ENCODE measurements at places on chromosomes 4 and X.
A peak's percentile ranks its signal among the peaks of the same experiment; 100 is the strongest.

DNA sequence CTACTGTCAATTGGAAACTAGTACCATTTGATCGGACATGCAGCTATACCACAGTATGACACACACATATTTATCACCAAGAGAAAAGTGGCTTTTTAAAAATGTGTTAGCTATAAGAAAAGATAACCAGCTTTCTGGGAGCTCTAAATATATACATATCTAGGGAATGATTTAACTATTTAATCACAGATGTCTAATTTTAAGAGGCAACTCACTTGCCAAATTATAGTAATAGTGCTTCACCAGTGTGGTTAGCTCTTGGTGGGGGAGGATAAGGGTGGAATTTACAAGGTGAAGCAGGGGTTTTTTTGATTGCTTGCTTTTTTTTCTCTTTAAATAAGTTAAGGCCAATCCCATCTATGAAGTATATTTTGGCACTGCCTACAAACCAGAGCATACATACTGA, 547.7 kb upstream of the DIPK2B start:
- DNase-seq, result no peak

DNA sequence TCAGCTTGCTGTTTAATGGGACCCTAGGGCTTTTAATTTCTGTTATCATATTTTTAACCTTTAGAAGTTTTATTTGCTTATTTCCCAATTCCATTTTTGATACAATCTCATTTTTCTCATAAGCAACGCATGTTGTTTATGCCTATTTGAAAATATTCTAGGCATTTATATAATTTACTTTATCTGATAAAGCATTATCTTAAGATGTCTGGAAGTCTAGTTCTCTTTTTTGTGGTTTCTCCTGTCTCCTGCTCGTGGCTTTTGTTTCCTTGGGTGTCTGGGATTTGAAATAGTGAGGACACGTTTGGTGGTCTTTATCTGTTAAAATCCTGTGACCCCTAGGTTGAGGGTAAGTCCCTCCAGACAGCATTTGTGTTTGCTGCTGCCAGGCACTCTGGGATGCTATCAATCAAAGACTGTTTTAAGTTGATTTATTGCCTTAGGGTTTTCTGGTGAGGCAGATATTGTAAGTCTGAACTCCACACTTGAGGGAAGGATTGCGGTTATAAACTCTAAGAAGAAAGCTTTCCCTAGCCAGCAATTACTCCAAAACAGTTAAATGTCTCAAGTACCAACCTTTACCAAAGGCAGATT, 208.0 kb downstream of the PRDM5 start:
- no peak for DNase-seq

GRCh38 chr4:76681996-76682395, 215.9 kb downstream of the SOWAHB start:
- DNase-seq, result no peak

- no peak for DNase-seq
Observed at GRCh38 chrX:129445436-129445835, 77.9 kb downstream of the SMARCA1 start.

DNA sequence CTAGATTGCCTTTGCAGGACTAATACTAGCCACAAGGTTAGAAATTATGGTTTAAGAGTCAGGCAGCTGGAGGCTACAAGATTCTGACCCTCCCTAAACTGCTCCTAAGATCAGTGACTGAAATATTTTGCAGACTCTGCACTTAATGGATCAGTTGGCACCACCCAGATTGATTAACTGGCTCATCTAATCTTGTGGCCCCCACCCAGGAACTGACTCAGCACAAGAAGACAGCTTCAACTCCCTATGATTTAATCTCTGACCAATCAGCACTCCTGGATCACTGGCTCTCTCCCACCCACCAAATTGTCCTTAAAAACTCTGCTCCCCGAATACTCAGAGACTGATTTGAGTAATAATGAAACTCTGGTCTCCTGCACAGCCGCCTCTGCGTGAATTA, 145.4 kb upstream of the LCORL start:
- no peak for DNase-seq

GRCh38 chrX:72216973-72217372, 21.9 kb downstream of the ERCC6L start:
- DNase-seq, result no peak

DNA sequence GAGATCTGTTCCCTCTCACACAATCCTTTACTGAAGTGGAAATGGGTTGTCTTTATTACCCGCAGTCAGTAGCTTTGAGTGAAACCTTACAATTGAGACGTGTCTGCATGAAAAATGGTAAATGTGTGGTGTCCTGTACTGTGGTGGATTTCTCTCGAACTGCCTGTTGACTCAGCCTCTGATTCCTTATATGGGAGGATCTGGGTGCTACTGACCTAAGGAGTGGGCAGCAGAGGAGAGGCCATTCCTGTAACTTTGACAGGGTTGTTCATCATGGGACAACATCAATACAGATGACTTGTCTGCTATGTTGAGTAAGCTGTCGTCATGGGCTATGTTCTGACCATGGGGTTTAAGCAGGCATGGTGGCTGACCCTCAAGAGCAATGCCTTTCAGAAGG, 159.6 kb upstream of the WDR1 start:
- no peak for DNase-seq

GRCh38 chrX:10360116-10360515, 203.3 kb downstream of the CLCN4 start:
- no peak for DNase-seq

DNA sequence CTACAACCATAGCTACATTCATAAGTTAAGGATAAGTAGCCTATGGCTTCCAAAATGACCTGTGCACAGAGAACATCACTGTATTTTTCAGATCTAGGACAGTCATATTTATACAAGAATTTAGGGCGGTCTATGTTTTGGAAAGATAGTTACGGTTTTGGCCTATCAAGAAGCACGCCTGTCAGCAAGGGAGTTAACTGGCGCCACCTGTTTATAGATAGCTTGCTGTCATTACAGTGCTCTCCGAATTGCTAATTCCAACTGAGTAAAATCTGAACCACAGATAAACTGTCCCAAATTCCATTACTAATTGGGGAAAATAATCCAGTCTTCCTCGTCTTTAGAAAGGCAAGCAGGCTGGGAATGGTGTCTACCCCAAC, 646 bp downstream of the ABCB7 start:
- peak; percentile 9 for DNase-seq

DNA sequence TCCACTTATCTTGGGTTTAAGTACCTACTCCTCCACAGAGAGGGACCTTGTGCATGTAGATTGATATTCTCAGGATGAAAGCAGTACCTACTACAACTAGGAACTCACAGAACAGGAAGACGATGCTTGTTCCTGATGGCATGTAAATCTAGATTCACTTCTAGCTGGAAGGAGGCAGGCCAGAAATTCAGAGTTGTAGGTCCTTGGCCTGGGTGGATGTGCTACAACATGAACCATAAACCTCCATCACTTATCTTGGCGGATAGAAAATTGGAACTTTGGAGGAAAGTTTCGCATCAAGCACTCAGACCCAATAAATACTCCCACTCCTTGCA, 9.3 kb upstream of the SMIM20 start:
- DNase-seq, result no peak

DNA sequence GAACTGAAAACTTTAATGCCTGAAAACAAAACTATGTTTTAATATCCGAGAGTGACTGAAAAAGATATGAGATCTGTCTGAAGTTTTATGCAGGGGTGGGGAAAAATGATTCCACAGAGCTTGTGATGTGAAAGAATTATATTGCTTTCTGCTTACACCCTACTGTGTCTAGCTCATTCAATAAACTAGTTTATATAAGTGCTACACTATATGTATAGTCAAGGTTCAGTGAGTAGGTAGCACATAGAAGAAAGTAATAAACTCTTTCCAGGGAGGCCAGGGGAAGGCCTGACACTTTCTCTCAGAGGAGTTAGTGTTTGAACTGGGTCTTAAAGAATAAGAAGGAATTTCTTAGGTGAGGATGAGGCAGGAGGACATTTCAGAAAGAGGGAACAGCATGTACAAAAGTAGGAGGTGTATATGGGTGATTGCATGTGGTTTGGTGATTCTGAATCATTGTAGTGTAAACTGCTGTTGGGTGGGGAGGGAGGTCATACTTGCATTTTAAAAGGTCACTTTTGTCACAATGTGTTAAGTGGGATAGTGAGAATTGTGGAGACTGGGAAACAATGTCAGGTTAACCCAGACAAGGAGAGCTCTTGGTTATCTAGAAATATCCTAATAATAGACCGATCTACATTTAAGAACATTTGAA, 25.1 kb upstream of the TEX13D start:
- DNase-seq, result no peak

DNA sequence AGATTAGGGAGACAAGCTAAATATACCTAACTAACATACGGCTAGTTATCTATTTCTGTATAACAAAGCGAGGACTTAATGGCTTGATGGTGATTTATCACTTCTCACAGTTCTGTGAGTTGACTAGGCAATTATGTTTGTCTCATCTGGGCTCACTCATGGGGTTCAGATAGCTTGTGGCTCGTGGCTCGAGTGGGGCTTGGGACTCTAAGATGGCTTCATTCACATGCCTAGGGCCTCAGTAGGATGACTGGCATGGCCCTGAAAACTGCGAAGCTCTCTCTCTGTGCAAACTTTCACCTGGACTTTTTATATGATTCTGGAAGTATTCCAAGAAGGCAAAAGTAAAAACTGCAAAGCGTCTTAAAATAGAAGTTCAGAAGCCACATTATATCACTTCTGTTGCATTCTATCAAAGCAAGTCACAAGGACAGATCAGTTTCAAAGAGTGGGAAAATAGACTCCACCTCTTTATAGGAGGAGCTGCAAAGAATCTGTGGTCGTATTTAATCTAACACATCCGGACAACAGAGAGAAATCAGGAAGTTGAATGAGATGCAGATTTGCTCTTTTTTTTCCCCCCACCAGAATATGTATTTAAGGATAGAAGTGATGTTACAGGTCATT, 491.2 kb downstream of the INPP4B start:
- peak; percentile 37 for DNase-seq

- DNase-seq, result no peak
Observed at GRCh38 chr4:111988514-111988913, 156.7 kb upstream of the FAM241A start.

DNA sequence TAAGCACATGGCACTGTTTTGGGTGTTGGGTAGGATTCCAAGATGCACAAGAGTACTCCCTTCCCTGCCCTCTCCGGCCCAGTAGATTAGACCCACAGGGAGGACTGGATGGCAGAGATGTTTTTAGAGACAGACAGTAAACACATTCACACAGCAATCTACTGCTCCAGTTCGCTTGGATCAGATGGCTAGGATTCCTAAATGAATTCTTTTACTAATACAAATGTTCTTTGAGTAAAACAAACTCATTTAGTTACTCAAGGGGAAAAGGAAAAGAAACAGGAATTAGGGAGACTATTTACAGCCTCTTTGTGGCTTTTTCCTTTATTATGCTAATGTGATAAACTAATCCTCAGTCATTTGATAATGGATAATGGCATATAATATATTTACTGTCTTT, 5.9 kb downstream of the SNX25 start:
- no peak for DNase-seq

GRCh38 chrX:53065104-53065503, 16.5 kb downstream of the GPR173 start:
- no peak for DNase-seq

DNA sequence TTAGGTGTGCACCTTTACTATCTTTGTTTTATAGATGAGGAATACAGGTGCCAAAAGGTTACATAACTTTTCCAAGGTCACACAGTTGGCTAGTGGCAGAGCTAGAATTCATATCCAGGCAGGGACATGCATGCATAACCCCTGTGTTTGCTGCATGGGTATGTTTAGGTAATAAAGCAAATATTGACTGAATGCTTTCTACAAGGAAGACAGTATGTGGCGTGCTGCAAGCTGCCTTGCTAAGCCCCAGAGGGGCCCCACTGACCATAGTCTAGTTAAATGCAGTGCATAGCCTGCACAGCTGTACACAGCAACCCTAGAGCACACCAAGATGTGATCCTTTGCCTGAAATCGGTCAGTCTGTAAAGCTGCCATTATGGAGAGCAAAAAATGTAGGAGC, 320.5 kb upstream of the IGFBP7 start:
- peak; percentile 37 for DNase-seq

GRCh38 chr4:86283371-86283770, 76.5 kb downstream of the MAPK10 start:
- DNase-seq, result no peak

DNA sequence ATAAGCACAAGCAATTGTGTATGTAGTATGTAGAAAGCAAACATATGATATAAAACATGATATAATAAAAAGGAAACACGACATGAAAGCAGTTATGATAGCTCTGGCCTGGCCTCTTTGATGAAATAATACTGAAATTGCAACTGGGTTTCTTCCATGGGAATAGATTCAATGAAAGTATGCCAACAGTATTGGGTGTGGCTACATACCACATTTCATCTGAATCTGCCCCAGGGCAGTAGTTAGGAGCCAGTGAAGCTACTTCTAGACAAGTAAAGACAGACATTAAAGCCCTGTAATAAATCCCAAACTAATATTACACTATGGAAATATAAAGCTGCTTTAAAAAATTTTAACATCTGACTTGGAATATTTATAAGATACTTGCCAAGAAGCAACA, 207.3 kb downstream of the FBXW7 start:
- peak; percentile 85 for DNase-seq

DNA sequence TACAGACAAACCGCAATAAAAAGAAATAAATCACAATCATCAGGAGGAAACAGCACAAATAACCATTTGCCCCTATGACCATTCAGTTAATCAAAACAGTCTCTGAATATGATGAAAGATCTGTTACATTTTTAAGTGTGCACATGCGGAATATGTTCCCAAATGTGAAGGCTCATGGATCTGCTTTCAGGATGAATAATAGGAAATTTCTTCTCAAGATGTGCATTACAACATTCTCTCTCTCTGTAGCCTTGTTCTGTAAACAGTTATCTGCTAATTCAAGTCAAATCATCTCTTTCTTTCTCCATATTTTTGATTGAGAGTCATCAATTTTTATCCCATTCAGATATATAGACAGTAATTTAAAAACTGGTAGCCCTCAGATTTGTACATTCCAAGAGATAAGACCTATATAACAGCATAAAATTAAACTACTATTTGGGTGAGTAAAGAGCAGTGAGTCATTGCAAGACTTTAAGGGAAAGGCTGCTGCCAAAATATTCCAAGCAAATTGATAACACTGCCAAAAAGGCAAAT, 433.9 kb upstream of the ATOH1 start:
- DNase-seq, result peak; percentile 30

DNA sequence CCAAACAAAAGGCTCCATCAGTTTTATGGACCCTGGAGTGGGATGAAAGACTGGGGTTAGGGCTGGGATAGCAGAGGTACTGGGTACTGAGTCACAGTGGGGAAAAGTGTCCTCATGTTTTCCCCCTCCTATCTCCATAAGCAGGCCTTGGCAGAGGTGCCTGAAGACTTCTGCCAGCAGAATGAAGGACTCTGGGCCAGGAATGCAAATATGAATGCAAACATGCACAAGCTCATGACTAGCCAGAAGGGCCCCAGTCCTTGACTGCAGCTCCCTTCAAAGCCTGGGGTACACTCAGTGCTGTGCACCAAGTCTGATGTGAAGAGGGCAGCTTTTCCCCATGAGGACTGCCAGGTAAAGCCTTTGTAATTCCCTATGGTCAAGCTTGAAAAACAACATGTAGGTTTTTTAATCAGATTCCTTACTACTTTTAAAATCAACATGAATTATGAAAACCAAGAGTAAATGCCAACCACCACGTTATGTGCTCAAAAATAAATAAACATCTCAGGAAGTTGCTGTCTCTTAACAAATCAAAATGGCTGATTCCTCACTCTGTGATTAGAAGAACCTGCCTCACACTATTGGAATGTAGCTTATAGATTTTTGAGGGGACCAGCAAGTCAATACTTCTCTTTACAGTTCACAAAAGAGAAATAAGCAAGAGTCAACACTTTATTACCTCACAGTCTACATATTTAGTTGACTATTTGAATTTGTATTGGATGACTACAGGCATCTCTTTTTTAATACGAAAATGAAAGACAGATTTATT, 1512.0 kb downstream of the ARAP2 start:
- no peak for DNase-seq

- no peak for DNase-seq
Observed at GRCh38 chr4:3415471-3416141, 26.2 kb upstream of the HGFAC start.
